ENCODE measurements at places on chromosomes 11 and 22.

DNA sequence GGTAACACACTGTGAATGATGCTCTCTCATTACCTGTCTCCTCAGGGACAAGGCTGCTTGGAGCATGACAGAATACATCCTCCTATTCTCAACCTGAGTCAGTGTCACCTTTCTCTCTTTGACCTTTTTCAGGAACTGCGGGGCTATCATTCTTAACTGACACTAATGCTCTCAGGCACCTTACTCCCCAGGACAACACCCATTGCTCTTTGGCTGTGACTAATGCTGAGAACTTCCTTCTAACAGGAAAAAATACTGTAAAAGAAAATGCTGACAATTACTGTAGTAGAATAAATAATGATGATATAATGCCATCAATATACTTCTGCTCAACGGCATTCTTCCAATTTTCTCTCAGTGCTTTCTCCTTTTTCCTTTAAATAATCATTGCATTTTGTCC is 2082.7 kb upstream of the RAG2 start:
- no peak for DNase-seq

GRCh38 chr11:3037945-3038271 is 19.3 kb downstream of the CARS1 start:
- no peak for DNase-seq

- DNase-seq = peak; percentile 27
Measured at GRCh38 chr22:28506150-28506535, 173.5 kb downstream of the TTC28 start.

DNA sequence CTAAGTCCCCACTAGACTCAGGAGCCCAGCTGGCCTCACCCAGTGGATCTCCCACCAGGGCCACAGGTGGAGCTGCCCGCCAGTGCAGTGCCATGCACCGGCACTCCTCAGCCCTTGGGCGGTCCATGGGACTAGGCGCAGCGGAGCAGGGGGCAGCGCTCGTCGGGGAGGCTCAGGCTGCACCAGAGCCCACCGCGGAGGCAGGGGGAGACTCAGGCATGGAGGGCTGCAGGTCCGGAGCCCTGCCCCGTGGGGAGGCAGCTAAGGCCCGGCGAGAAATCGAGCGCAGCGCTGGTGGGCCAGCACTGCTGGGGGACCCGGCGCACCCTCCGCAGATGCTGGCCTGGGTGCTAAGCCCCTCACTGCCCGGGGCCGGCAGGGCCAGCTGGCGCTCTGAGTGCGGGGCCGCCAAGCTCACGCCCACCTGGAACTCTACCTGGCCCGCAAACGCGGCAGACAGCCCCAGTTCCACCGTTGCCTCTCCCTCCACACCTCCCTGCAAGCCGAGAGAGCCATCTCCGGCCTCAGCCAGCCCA is 1275.2 kb upstream of the CNTN5 start:
- DNase-seq = no peak

Data from kidney glomerular epithelial cell (primary cell).